Suppressor macrophage treated with lipopolysaccharide for 1 hour (primary cell): ENCODE measurements at places on chromosomes 3 and 15.

DNA sequence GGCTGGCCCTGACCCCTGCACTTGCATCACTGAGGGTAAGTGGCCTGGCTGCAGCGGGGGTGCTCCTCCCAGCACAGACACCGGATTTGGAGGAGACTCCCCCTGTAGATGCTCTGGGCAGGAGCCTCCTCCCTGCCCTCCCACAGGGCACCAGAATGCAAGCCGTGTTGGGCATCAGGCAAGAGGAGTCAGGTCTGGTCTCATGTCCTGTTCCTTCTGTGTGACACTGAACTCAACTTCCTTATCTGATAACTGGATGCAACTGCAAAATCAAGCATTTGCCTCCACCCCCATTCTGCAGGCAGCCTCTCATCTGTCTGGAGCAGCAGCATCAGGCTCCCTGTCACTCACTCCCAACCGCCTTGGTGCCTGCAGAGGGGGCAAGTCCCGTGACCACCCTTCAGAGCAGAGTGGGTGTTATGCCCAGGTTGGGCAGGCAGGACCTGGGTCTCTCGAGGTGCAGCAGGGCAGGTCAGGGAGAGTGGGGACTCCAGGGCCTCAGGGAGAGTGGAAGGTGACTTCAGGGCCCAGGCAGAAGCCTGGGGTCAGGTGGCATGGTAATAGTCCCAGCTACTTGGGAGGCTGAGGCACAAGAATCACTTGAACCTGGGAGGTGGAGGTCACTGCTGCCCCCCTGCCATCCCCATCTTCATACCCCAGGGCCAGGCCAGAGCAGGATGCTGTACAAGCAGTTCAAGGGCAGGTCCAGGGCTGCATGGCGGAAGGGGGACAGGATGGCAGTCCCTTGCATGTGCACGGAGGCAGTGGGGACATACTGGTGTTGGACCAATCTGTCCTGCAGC, 10.5 kb upstream of the RPL29 start:
- no peak for DNase-seq

- no peak for DNase-seq
Observed at GRCh38 chr3:126266291-126266840, 86.0 kb upstream of the ALDH1L1 start.

GRCh38 chr3:47012342-47013230, 33.1 kb downstream of the NBEAL2 start:
- no peak for DNase-seq

GRCh38 chr15:78880813-78881212, 8.1 kb downstream of the MORF4L1 start:
- no peak for DNase-seq

GRCh38 chr15:52193321-52193720, 2.1 kb upstream of the GNB5 start:
- DNase-seq, result no peak

DNA sequence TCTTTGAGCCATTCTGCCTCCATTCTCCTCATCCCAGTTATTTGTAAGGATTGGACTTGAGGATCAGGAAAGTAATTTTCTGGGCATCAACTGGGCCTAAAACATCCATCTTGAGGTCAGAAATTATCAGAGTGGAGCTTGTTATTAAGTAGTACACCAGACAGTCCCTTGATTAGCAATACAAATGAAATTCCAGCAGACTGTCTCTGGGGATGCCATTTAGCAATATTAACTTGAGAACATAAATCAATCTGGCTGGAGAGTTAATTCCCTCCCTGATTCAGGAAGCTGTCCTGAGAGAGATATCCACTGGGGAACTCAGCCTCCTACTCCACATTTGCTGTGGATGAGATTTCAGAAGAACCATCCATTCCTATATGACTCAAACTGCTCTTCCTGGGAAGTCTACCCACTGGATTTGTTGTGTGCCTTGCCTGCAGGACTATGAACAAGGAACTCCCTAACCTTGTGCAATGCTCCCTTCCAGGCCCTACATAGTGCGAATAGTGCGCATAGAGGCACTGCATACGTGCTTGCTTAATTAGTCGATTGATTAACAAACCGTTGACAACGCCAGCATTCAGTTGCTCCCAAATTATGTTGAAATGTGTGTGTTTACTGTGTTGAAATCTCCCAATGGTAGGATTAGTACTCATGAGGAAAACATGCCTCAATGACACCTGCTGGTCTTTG, 36.1 kb upstream of the MTMR14 start:
- no peak for DNase-seq

GRCh38 chr3:131217296-131217741, 164.3 kb upstream of the NUDT16 start:
- no peak for DNase-seq

DNA sequence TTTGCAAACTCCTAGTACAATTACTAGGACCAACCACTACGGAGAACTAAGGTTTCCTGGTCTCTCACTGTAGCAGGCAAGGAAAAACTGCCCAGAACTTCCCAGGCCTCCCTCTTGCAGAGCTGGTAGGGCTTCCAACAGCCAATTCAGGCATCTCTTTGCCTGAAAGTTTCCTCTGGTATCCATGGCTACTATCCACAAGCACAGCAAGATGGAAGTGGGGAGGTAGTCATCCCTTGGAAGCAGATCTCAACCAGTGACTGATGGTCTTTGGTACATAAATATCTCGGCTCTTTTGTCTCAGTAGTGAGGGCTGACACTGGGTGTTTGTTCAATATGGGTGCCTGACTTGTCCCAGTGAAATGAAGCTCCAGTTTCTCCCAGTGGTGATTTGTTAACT, 201.3 kb upstream of the MRPL3 start:
- DNase-seq, result no peak

DNA sequence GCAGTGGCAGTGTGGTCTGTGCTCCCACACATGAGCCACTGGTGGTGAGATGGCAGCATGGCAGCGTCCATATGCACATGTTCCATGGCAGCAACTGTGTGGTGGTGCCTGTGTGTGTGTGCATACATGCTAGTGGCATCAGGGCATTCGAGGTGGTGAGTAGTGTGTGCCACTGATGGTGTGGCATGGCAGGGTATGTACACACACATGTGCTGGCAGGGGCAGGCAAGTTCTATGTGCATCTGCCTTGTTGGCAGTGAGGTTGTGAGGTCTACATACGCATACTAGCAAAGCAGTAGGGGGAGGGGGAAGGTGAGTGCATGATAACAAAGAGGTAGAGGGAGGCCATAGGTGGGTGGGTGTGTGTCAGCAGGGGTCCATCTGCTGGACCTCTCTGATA, 378.7 kb downstream of the C3orf38 start:
- no peak for DNase-seq

- DNase-seq, result no peak
Observed at GRCh38 chr3:37506956-37507535, 332.7 kb upstream of the LRRFIP2 start.

DNA sequence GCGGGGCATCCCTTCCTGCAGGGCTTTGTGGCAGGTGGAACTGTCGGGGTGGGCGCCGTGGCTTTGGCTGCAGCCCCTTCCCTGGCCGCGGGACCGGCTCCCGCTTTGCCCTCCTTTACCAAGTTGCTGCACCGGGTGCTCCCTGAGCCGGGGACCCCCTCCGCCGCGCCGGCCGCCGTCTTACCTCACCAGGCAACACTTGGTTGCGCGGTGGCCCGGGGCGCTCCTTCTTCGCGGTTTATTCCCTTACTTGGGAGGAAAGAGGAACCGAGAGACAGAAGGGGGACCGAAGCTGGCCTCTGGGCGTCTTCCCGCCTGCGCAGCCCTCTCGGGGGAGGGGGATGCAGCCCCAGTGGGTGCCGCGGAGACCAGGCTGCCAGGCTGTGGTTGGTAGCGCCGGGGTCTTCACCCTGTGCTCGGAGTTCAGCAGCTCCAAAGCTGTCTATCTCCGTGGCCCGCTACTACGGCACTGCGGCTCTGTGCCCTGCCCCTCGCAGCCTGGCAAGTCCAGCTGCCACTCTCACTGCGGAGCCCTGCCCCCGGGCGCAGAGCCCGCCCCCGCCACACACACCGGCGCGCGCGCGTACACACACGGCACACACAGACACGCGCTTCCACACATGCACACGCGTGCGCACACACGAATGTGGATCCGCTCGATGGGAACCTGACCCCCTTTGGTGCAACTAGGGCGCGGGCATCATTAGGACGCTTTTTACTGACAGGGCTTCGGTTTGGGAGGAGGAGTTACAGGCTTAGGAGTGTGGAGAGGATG, at the start of gene DGKG:
DGKG (minus strand) TSS at position 473 of the 775 bp plus-strand sequence. CDS start 41,775 bp downstream, outside the sequence.
- DNase-seq, result peak; percentile 71

DNA sequence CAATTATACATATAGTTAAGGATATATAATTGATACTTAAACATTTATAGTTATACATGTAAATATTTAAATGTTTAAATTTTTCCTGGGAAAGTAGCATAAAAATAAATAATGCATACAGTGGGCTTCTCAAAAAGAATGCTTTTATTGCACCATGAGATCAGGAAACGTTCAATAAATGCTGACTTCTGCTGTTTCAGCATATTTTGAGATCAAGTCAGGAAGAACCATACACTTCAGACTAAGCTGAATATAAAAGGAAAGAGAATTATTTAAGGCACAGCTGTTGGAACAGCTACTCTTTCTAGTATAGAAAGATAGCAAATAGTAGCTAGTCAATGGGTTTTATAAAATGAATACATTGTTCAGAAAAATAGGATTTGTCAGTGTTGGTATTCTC, 1462.3 kb upstream of the CADM2 start:
- DNase-seq, result no peak

DNA sequence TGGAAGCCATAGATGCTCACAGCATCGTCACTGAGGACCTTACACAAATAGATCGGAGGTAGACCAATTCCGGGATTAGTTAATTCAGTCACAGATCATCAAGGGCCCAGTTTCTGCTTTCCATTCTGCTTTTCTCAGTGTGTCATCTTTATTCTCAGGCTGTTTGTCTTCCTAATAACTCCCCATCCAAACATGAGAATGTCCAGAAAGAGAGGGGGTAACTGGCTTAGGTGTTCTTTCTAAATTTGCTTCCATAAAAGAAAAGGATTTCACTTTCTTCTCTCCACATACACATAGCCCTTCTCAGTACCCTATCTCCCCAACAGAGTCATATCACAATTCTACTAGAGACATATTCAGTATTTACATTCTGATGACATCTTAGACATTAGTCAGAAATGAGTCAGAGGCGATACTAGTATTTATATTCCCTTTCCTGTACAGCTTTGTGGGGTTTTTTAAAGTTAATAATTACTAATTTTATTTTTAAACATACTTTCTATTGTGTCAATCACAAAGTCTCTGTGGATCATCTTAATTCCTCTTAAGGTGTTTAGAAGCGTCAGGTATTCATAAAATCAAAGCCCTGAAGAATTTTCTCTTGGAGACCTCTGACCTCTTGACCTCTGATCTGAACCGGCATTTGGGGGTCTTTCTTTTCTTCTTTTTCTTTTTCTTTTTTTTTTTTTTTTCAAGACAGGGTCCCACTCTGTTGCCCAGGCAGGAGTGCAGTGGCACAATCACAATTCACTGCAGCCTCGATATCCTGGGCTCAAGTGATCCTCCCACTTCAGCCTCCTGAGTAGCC, 24.3 kb upstream of the IL12A start:
- peak; percentile 89 for DNase-seq

DNA sequence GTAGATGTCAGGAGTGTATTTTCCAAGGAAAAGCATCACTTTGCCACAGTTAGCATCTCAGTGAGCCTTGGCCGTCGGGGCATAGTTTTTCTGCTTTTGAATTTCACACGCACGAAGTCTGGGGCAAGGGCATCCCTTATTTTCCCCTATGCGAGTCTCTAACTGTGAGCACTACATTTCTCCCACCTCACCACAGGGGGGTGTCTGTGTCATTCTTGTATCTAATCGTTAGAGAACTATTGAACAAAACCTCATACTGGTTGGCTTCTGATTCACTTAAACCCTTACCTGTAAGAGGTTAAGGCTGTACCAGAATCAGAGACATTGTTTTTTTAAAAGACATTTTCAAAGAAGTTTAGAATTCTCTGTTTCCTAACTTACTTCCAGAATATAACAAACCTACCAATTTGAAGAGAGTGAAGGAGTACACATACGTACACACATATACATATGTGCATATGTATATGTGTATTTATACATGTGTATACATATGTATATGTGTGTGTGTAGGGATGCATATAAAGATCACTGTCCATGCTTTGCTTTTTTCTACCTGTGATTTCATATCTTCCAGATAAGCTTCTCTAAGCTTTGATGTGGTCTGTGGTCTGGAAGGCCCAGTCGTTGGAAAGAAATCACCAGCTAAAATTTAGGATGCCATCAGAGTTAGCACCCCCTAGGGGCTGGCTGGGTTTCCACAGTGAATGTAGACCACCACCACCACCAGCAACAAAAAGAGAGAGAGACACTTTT, 49.4 kb downstream of the MYZAP start:
- no peak for DNase-seq

GRCh38 chr15:36428102-36428845, 151.2 kb upstream of the CDIN1 start:
- peak; percentile 56 for DNase-seq

DNA sequence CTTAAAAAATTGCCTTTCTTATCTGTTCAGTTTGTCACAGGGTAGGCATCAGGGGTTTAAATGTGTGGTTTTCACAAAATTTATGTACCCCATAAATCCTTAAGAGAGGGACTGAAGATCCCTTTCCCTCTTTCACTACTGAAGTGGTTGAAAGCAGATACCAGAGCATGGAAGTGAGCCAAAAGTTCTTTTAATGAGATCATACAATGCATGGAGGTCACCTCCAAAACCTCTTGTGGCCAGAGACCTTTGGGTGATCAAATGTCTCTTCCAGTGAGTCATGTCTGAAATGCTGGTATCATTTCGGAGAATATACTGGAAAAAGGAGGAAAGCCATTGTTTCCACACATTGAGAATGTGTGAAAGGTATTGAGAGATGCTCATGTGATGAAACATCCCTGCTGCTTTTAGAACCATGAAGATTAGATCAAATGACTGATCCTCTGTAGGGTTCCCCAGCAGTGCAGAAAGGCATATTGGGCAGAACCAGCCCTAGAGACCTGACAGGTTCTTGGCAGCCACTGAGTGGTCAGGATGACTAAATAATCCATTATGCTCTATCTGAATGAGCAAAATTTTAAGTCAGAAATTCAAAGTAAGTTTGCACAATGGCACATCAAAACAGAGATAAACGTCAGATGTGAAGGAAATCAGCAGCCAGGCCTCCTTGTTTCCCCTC, 165.8 kb upstream of the SLC2A2 start:
- no peak for DNase-seq
